ENCODE measurements at places on chromosomes 4 and X.

DNA sequence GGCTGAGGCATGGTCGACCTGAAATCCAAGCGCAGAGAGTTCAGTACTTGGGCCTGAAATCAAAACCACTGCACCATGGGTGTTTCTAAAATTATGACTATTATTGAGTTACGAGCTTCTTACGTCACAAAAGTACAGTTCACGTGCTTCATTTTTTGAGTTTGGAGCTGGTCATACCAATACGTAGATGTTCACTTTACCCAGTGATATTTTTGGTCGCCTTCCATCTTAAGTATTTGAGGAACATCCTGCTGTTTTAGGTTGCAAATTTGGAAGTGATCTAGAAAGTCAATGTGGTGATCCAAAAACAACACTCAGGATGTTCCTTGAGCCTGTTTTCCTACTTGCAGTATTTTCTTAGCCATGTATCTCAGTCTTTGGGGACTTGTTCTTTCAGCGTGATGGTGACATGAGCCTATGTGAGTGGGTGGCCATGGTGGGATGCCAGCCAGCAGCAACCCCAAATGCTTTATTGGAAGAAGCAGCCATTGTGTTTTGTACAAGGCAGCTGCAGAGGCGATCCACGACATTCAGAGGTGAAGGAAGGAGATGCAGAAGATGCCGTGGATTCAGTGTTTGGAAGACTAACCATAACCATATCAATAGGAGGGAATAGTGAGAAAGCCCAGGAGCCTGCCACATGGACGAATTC, 28.7 kb downstream of the LDB2 start:
- H3K4me3 ChIP-seq = no peak overlapping the region
- no peaks in the 10 kb centered on the region for H3K4me1 ChIP-seq
- peaks cover 4% of the 10 kb centered on the region for H3K27me3 ChIP-seq
- no peak for DNase-seq
- H3K36me3 ChIP-seq = no peaks in the 10 kb centered on the region

- H3K27ac ChIP-seq = no peak overlapping the region
- H3K27me3 ChIP-seq = no peaks in the 10 kb centered on the region
- no peak overlapping the region for H3K4me3 ChIP-seq
- no peak for DNase-seq
Observed at GRCh38 chr4:186918466-186918865, 194.8 kb upstream of the FAT1 start.

DNA sequence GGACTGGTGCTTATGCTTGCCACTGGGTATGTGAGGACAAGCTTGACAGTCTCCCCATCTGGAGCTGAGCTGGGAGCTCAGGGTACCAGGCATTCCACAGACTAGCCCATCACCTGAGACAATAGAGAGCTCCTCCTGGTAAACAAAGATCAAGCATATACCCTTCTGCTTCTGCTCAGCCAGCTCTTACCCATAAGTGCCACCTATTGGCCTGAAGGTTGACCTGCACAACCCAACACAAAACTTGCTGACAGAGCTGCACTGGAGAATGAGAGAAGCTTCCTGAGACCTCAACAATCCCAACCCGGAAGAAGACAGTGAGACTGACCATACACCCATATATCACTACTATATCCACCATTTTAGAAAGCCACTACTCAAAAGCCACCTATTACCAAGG, 1049.2 kb upstream of the INTU start:
- no peaks in the 10 kb centered on the region for H3K36me3 ChIP-seq
- H3K27me3 ChIP-seq = no peaks in the 10 kb centered on the region
- DNase-seq = no peak
- no peak overlapping the region for H3K4me3 ChIP-seq
- no peaks in the 10 kb centered on the region for H3K4me1 ChIP-seq

DNA sequence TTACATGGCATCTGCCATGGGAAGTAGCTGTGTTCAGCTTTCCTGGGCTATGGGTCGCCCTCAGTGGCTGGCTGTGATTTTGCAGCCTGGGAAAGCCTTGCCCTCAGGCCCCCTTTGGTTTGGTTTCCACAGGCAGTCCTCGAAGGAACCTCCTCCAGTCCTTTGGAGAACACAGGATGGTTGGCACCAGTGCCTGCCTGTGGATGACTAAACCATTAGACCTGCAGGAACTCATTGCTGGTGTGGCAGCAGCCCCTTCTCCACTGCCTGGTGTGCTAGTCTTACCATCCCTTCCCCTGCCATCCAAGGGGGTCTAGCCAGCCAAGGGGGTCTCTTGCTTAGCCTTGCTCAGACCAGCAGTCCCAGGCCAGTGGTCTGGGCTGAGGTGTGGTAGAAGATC, 71.4 kb upstream of the PJA1 start:
- H3K4me1 ChIP-seq = no peaks in the 10 kb centered on the region
- H3K27ac ChIP-seq = no peak overlapping the region
- no peaks in the 10 kb centered on the region for H3K36me3 ChIP-seq
- H3K4me3 ChIP-seq = no peak overlapping the region
- H3K27me3 ChIP-seq = peaks cover 38% of the 10 kb centered on the region

- H3K4me3 ChIP-seq = no peak overlapping the region
- H3K27me3 ChIP-seq = no peaks in the 10 kb centered on the region
- DNase-seq = no peak
- no peaks in the 10 kb centered on the region for H3K4me1 ChIP-seq
- H3K36me3 ChIP-seq = no peaks in the 10 kb centered on the region
Observed at GRCh38 chr4:127261476-127261875, 371.3 kb upstream of the INTU start.

GRCh38 chrX:129557844-129558480, 17.9 kb downstream of the OCRL start:
- H3K4me3 ChIP-seq = no peak overlapping the region
- H3K36me3 ChIP-seq = peaks cover 16% of the 10 kb centered on the region
- H3K4me1 ChIP-seq = no peaks in the 10 kb centered on the region
- no peak for DNase-seq

DNA sequence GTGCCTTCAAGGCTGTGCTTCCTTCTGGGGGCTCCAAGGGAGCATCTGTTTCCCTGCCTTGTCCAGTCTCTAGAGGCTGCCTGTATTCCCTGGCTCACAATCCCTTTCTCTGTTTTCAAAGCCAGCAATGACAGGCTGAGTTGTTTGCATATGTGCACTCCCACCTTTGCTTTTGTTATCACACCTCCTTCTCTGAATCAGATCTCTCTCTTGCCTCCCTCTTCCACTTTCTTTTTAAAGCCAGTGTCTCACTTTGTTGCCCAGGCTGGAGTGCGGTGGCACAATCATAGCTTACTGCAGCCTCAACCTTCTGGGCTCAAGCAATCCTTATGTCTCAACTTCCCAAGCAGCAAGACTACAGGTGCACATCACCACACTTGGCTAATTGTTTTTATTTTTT, 37.1 kb upstream of the LEF1 start:
- H3K4me1 ChIP-seq = peaks cover 40% of the 10 kb centered on the region
- H3K27me3 ChIP-seq = no peaks in the 10 kb centered on the region
- no peak for DNase-seq

DNA sequence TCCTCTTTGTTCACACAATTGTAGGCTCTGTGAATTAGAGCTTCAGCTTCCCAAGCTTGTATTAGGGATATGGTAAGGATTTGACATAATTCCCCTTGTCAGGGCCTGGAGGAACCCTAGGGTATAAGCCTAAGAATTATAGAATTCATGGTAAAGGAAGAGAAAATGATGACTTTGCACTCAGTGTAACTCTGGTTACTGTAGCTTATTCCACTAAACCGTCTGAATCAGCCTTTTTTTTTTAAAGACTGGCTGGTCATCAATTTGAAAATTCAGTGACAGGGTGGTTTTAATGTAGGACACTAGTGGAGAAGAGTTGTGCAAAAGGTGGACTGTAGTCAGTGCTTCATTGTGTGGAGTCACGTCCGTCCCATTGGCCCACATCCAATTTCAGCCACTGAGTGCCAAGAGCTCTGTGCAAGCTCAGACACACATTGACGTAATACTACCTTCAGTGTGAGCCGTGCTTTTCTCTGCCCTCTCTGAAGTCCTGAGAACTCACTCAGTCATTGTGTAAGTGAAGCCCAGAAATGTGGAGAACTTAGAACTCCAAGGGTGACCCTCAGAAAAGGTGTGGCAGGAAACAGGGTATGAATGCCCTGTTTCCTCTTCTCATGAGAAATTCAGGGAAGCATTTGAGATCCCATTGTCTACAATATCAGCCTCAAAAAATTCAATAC, 449.8 kb downstream of the C4orf33 start:
- H3K4me1 ChIP-seq = no peaks in the 10 kb centered on the region
- no peaks in the 10 kb centered on the region for H3K36me3 ChIP-seq
- no peak for DNase-seq
- H3K27ac ChIP-seq = no peak overlapping the region
- no peak overlapping the region for H3K4me3 ChIP-seq

- DNase-seq = no peak
- H3K4me3 ChIP-seq = no peak overlapping the region
- no peaks in the 10 kb centered on the region for H3K4me1 ChIP-seq
Observed at GRCh38 chr4:173766171-173766600, 236.2 kb upstream of the HAND2 start.

GRCh38 chr4:54077812-54078211, 13.4 kb upstream of the CHIC2 start:
- H3K36me3 ChIP-seq = no peaks in the 10 kb centered on the region
- peaks cover 4% of the 10 kb centered on the region for H3K4me1 ChIP-seq
- no peak overlapping the region for H3K27ac ChIP-seq

- no peak overlapping the region for H3K27ac ChIP-seq
- no peaks in the 10 kb centered on the region for H3K4me1 ChIP-seq
- peaks cover 15% of the 10 kb centered on the region for H3K27me3 ChIP-seq
- no peak for DNase-seq
Observed at GRCh38 chrX:35380808-35381700, 417.1 kb upstream of the MAGEB16 start.
